Activated CD8-positive, alpha-beta memory T cell treated with anti-CD3 and anti-CD28 coated beads for 1 hour (primary cell): ENCODE measurements at places on chromosomes 6 and 20.

DNA sequence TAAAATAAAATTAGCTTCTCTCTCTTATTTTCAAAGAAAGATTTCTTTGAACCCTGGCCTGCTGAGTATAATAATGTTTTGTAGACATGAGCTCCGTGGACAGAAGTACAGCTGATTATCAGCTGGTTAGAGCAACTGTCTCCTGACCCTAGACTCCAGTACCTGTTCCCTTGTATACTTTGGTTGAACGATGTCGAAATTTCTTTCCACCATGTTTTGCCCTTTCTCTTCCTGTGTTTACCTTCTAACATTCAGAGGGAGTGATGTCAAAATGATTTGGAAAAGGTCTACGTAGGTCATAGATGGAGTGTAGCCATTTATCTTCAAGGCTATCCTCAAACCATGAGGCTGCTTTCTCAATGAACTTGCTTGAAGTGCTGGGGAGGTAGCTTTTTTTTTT lies 16.8 kb upstream of the ADTRP start:
- no peak for DNase-seq

DNA sequence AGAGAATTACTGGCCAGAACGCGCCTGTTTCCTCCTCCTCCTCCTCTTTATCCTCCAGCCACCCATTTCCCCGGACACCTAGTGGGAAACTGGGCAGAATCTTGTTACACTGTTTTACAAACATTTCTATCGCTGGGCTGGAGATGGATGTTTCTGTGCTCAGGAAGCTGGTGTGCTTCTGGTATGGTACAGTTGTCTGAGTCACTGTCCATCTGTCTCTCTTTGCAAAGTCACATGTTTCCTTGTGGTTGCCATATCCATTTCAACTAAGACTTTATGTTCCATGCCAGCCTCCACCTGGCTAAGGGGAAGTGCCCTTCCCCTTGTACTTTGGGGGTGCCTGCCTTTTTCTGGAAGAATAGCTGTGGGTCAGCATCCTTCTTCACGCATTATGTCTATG lies 52.9 kb upstream of the SLC22A16 start:
- DNase-seq = no peak

DNA sequence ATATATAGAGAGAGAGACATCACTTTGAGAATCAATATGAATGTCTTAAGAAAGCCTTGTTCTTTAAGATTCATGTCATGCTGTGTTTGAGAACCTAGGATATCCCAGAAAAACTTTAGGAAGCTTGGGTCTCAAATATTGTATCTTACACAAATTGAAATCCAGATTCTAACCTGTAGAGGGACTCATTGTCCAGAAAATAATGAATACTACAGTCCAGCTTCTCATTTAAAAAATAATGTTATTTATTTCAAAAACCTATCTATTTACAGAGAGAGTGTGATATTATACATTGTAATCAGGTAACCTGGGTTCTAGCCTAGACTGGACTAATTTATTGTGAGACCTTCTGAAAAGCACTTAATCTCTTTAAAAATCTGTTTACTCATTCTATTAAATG lies 4.2 kb downstream of the RFX6 start:
- no peak for DNase-seq

DNA sequence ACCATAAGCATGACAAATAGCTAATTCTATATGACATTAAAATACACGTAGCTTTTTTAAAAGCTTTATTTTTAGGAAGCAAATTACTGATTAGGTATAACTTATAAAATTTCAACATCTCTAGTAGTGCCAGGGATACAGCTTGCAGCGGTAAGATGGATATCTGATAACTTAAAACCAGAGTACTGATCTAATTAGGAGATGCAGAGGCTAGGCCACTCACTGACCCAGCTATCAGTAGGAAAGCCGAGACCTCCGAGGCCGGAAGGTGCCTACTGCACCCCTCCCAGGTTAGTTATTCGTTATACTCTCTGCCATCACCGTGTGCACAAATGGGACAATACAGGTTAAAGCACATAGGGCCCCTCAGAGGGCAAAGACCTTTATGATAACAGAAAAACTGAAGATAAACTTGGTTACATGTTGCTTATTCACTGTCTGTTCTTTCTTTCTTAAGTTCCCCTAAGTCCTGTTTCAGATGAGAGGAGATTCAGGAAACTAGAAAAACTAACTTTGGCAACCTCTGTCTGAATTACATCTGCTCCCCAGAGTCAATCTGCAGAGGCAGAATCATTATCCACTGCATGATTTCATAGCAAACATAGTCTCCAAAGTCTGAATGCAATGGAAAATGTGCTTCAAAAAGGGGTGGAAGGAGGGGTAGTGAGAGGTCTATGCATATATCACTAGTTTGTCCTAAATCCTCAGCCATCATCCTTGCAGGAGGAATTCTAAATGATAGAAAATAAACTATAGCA lies 60.8 kb downstream of the RIPOR2 start:
- DNase-seq = no peak

GRCh38 chr6:3812596-3812995 lies 36.6 kb upstream of the FAM50B start:
- no peak for DNase-seq

- no peak for DNase-seq
Measured at GRCh38 chr6:67615796-67616195, 1019.3 kb upstream of the ADGRB3 start.

- no peak for DNase-seq
Measured at GRCh38 chr6:51818520-51819022, 268.8 kb downstream of the PKHD1 start.

GRCh38 chr20:58397429-58397828 lies 8.4 kb downstream of the VAPB start:
- DNase-seq = no peak

DNA sequence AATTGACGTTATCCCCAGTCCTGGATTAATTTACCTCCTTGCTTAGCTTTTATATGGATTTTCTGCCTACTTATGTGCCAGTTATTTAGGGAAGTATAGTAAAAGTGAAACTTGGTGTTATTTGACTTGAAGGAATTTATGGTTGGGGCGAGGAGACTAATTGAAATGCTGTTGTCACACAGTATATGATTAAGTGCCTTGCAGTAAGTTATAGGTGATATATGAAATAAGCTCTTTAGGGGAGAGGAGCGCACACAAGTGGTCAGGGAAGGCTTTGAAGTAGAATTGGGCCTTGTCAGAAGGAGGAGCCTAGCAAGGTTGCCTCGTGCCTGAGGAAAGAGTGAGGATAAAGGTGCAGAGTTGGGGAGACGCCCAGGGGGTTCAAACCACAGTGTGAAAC lies 20.5 kb downstream of the NCOA7 start:
- no peak for DNase-seq

DNA sequence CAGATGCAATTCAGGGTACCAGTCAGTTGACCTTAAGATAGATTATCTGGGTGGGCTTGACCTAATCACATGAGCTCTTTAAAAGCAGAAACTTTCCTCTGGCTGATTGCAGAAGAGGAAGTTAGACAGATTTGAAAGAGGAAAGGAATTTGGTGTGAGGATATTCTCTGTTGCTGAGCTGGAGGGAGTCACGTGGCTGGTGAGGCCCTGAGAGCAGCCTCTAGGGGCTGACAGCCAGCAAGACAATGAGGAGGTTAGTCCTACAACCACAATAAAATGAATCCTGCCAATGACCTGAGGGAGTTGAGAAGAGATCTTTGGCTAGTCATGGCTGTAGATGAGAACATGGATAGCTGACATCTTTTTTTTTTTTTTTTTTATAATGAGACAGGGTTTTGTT lies 87.0 kb upstream of the B3GAT2 start:
- DNase-seq = no peak

GRCh38 chr20:37299718-37300528 lies 10.5 kb downstream of the MANBAL start:
- no peak for DNase-seq

DNA sequence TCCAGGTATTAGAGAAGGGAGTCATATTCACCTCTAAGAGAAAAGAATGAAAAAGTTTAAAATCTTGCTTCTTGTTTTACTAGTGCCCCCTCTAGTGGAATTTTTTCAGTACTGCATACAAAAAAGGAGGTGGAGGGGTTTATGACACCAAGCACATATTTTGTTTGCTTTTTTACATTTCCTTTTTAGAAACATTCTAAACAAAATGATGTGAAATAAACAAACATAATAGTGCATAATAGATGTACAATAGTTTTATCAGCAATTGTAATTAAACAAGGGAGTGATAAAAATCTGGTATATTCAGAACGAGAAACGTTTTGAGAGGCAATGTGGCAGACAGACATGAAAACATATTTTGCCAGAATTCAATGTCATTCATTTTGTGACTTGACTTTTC lies 111.0 kb upstream of the TFAP2D start:
- no peak for DNase-seq

DNA sequence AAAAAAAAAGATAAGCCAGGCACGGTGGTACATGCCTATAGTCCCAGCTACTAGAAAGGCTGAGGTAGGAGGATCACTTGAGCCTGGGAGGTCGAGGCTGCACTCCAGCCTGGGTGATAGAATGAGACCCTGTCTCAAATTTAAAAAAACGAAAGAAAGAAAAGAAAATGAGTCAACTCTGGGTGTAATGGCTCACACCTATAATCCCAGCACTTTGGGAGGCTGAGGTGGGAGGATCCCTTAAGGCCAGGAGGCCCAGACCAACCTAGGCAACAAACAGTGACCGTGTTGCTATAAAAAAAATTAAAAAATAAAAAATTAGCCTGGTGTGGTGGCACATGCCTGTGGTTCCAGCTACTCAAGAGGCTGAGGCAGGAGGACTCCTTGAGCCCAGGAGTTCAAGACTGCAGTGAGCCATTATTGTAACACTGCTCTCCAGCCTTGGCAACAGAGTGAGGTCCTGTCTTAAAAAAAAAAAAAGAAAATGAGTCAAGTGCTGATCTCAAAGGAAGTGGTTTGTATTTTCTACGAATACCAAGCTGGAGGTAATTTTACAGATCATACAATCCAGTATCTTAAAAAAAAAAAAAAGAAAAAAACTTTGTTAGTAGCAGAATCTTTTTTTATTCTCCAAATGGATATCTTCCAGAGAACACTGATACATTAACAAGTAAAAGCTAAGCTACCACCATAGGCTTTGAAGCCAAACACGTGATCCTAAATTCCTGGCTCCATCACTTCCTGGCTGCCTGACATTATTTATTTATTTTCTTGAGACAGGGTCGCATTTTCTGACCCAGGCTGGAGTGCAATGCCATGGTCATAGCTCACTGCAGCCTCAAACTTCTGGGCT lies 5.7 kb downstream of the COMMD7 start:
- DNase-seq = no peak

DNA sequence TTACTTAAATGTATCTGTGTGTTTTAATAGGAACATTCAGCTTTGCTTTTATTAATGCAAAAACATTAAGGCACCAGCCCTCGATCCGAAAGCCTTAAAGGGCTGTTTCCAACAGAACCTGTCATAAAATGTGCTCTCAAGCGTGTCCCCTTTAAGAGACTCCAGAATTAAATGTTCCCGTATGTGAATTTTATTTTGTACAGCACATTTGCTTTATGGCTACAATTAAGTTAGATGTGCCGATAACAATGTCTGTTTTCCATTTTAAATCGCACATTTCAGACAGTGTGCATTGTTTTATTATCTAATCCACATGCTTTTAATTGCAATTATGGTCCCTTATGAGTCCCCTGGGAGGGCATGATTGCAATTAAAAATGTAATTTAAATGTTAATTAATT lies 198.9 kb downstream of the TSHZ2 start:
- DNase-seq = no peak

DNA sequence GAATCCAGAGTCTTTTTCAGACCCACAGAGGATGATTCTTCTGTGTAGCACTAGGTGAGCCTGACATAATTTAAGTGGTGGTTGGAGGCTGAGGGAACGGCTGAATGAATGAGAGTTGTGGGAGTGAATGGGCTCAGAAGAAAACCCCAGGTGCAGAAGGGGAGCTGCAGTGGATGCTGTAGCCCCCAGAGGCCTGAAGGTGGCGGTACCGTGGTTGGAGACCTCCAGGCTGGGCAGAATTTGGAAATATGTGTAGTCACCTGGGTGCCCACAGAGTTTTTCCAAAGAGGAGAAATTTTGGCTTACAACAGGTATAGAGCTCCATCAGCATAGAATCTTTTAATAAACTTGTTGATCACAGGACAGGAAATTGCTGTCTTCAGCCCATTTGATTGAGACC lies 6.5 kb upstream of the RAET1G start:
- DNase-seq = no peak

GRCh38 chr6:3026791-3027626 lies 27.3 kb downstream of the NQO2 start:
- no peak for DNase-seq

GRCh38 chr6:111537528-111537920 lies 54.5 kb upstream of the REV3L start:
- no peak for DNase-seq

DNA sequence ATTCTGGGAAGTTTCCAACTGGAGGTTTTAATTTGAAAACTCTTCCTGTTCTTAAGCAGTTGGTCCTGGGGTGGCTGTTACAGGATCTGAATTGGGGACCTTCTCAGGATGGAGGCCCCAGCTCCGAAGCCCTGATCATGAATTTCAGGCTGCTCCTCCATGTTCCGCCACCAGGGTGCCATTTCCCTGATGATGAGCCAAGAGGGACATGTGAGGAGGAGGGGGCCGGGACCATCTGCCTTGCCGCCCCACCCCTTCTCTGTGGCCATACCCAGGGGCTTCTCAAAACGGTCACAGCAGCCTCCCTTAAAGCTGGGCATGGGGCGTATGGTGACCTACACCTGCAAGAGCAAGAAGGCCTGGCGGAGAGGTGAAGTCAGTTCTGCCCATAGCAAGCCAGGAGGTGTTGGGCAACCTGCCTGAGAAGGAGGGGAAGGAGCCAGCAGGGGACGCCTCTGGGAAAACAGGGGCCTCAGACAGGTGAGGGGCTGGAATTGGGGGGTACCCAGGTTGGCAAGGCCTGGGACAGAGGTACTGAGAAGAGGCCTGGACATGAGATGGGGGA lies 3.6 kb upstream of the BAK1 start:
- DNase-seq = no peak

DNA sequence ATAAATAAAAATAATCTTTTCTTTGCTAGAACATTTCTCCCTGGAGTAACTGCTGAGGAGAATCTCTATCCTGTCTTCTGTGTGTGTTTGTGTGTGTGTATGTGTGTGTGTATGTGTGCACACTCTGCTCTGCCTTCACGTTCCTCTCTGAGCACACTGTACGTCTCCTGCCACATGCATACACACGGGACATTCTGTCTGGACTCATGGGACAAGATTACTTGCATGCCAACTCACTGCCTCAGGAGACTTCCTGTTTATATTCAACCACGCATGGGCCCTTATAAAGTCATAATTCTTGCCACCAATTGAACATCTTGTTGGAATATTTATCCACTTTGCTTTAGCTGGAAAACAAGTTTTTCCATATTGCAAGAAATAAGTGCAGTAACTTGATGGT lies 930.6 kb downstream of the KIF16B start:
- DNase-seq = no peak

- DNase-seq = no peak
Measured at GRCh38 chr6:112485120-112485826, 138.1 kb downstream of the RFPL4B start.
